ENCODE measurements at places on chromosomes 1 and 21.

- no peak for DNase-seq
Measured at GRCh38 chr1:1306661-1307260, 969 bp downstream of the ACAP3 start.

- no peak for DNase-seq
Measured at GRCh38 chr1:162988869-162989268, 80.3 kb upstream of the RGS4 start.

DNA sequence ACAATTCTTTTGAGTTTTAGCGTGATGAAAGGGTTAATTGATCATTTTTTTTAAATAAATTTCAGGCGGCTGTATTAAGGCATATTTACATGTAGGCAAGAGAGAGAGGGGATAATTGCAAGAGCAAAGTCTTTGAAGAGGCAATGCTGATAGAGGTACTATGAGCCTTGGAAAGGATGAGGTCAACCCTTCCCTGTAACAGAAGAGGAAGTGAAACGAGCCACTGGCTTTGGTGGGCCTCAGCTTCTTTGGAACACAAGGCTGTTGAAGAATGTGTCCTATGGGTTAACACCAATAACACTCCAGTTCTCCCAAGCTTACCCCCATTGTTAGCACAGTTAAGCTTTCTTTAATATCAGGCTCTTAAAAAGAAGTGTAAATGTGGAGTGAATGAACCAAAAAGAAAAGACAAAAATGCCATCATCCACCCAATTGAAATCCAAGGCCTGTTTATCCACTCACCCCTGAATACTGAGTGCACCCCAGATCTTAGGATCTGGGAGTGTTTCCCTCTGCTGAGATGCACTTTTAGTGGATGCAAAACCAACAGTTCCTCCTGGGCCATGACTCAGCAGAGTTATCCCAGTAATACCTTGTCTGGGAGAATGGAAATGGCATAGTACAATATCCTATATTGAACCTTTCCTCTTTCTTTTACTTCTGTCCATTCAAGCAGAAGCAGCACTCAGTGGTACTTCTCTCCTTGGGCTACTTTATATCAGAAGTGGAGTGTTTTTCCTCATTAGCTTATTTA lies 216.4 kb downstream of the SLC44A5 start:
- peak; percentile 52 for DNase-seq

DNA sequence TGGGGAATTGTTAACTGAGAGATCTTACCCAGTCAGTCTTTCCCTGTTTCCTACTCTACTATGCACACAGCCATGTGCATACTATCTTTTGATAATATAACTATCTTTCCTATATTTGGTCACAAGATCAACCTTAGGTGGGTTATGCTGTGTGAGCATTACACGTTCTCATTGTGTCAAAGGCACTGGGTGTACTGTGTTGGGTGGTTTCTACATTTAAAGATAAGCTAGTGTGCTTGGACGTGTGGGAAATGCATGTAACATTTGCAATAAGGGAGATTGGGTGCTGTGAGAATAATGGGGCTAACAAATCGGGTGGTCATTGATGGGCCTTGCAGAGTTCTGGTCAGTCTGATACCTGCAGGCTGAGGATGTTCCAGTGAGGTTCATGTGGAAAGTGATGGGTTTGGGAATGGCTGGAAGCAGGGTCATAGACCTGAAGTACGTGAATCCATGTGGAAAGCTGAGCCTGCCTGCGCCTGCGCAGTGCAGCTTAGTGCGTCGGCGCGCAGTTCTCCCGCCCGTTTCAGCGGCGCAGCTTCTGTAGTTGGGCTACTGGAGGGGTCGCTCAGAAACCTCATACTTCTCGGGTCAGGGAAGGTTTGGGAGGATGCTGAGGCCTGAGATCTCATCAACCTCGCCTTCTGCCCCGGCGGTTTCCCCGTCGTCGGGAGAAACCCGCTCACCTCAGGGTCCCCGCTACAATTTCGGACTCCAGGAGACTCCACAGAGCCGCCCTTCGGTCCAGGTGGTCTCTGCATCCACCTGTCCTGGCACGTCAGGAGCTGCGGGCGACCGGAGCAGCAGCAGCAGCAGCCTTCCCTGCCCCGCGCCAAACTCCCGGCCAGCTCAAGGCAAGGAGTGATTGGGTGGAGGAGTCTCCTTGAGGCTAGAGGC lies at the start of gene MSH4:
TSS of gene MSH4 (plus strand) at position 507 of the 897 bp plus-strand sequence. CDS start at position 611, 104 bp downstream.
- peak; percentile 45 for DNase-seq

GRCh38 chr1:214402613-214403083 lies 121.7 kb downstream of the SMYD2 start:
- peak; percentile 51 for DNase-seq

- DNase-seq, result peak; percentile 40
Measured at GRCh38 chr1:231982871-231983587, 356.4 kb downstream of the DISC1 start.

DNA sequence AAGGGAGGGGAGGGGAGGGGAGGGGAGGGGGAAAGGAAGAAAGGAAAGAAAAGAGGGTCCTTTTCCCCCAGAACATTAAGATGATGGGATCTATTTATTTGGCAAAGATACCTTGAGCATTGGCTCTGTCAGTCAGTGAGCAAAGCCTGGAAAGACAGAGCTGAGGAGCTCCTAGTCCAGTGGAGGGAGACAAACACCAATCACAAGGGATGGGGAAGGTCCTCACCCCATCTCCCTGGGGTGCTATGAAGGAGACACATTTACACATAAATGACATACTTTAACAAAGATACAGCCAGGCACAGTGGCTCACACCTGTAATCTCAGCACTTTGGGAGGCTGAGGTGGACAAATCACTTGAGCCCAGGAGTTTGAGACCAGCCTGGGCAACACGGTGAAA lies 154.9 kb upstream of the TIAM1 start:
- no peak for DNase-seq

DNA sequence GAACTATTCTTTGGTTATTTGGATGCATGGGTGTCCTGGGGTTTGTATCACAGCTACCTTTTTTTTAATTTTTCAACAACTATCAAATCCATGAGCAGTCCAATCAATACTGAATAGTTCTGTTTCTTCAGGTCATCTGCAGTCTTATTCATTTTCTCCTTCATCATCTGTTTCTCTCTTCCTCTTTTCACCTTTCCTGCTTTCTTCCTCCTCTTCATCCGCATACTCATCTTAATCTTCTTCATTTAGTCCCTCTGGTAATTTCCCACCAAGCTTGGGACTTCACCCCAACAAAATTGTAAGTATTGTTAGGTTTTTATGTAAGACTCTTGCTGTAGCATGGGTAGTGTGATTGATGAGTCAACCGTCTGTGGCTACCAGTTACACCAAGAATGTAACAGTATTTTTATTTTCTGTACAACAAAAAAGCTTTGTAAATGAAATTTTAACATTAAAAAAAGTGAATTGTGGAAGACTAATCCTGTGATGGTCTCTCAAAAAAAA lies 184.1 kb upstream of the RNPC3 start:
- DNase-seq, result no peak

- peak; percentile 21 for DNase-seq
Measured at GRCh38 chr1:168343566-168343965, 62.9 kb downstream of the TBX19 start.

DNA sequence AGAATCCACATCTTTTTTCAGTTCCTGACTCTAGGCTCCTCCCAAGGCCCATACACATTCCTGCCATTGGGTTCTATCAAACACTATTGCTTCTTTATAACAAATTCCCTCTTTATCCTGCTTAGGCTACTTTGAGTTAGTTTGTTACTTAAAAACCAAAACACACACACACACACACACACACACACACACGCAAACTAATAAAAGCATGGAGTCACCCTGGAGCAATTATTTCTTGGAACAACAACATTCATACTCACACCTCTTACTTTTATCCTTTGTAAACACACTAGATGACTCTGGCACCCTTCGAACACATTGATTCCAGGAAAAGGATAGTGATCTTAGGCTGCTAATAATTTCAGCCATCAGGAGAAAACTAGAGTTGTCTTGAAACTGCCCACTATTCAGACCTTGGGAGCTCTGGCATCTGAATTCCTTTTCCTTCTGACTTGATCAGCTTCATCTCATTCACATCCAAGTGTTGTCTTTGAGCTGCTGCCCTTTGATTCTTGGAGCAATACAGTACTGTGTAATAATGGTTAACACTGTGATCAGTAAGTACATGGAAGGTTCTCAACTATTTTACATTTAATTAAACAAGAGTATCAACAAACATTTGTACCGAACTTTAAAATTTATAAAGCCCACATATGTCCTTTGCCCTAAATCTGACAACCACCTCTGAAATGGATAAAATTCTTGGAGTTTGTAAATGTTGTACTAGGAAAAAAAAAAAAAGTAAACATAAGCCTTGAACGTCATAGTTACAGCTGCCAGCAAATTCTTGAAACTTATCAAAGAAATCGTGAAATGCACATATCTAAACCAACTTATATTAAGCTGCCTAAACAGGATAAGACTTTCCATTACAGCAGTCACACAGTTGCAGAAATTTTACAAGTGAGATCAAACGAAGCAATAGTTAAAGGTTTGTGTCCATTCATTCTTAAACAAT lies 2.8 kb upstream of the SEC22B start:
- peak; percentile 57 for DNase-seq

- DNase-seq, result no peak
Measured at GRCh38 chr1:87134061-87134460, 194.6 kb upstream of the LMO4 start.

DNA sequence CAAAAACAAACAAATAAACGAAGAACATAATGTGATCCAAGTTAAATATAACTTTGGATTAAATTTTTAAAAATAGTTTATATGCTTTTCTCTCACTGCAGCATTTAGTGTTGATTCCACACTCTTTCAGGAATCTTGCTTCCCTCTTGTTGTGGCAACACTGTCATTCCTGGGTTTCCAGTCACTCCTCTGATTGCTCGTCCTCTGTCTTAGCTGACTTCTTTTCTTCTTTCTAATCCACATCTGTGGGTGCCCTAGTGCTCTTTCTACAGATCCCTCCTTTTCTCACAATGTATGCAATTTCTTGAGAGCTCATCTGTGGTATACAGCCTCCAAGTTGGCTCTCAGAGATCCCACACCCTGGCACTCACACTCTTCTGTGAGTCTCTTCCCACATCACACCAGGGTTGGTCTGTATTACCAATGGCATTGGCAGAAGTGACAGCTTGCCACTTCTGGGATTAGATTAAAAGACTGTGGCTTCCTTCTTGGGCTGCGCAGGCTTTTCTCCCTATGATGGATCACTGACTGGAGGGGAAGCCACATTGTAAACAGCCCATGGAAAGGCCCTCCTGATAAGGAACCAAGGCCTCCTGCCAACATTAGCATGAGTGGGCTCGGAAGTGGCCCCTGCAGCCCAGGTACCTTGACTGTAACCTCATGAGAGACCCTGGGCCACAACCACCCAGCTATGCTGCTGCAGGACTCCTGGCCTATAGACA lies 11.5 kb upstream of the MYOC start:
- DNase-seq, result no peak

- no peak for DNase-seq
Measured at GRCh38 chr1:119767486-119767885, 1.2 kb downstream of the HMGCS2 start.

- no peak for DNase-seq
Measured at GRCh38 chr1:181349512-181349911, 133.8 kb upstream of the CACNA1E start.

- peak; percentile 64 for DNase-seq
Measured at GRCh38 chr1:44485934-44486460, 80.9 kb downstream of the RNF220 start.

GRCh38 chr1:160124705-160125478 lies 9.3 kb downstream of the ATP1A2 start:
- DNase-seq, result peak; percentile 27

GRCh38 chr1:119160866-119161265 lies 20.4 kb upstream of the WARS2 start:
- no peak for DNase-seq

- DNase-seq, result no peak
Measured at GRCh38 chr1:41611932-41612450, 127.5 kb upstream of the EDN2 start.

DNA sequence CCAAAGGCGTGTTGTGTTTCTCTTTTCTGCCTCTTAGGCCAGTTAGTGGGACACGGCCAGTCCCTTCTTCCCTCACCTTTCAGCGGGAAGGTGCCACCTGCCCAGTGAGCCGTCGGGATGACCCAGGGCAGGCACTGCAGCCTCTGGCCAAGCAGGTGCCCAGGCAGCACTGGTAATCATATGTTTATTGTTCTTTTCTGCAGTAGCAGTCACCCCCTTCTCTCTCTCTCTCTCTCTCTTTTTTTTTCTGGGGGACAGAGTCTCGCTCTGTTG lies 38.2 kb downstream of the CRYAA start:
- DNase-seq, result no peak

DNA sequence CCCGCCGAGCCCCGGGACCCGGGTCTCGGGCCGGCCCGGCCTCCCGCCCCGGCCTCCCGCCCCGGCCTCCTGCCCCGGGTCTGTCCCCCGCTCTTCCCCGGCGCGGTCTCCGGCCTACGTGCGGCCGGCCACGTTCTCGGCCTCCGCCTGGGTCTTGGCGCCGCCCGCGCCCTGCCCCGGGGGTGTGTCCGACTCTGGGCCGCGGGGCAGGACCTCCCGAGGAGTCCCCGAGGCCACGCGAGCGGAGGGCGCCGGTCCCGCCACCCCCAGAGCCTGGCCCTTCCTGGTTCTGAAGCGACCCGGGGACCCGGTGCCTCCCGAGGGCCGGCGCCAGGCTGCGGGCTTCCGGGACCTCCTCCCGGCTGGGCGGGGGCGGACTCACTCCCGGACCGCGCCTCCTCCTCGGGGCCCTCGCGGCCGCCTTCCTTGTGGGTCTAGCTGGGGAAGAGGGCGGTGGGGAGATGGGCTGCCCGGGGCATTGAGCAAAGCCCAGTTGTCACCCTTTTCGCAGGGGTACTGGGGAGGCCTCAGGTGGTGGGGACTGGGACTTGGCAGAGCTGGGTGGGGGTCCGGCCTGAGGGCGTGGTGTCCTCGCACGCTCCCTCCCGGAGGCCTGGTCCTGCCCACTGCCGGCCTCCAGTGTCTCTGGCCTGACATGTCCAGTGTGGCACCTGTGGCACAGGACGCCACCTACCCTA lies 558 bp downstream of the PFKL start:
- peak; percentile 75 for DNase-seq

GRCh38 chr1:54326543-54327385 lies 79.4 kb downstream of the SSBP3 start:
- no peak for DNase-seq

GRCh38 chr1:11245904-11246719 lies 16.2 kb downstream of the MTOR start:
- DNase-seq, result no peak

GRCh38 chr1:223344491-223344890 lies 19.5 kb downstream of the SUSD4 start:
- no peak for DNase-seq
